CD8-positive, alpha-beta memory T cell (primary cell): ENCODE measurements at places on chromosomes 3 and 15. TPM values are rescaled to one million over a fixed set of nuclear protein-coding genes. Genes with fewer than 3 reads are reported as not detected.

DNA sequence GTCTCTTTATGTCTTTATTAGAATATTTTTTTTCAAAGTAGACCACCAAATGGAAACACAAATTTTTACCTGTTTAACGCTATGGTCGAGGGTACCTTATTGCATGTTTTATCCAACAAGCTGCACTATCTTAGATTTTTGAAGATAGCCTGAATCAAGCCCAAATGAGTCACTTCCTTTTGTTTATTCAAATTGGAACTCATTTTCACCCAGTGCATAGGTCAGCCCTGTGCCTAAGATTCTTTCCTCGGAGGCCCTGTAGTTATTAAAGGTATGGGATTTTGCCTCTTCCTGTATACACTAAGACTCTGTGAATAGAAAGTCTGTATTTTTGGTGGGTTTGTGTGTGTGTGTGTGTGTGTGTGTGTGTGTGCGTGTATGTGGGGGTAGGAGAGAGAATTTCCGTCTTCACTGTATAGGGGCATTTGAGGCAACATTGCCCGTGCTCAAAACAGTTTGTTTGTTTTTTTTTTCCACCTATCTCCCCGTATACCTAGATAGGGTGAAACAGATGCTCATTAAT is 358.0 kb upstream of the CADM2 start:
- H3K27me3 ChIP-seq: no peaks in the 10 kb centered on the region
- no peak for DNase-seq
- H3K36me3 ChIP-seq: no peaks in the 10 kb centered on the region
- H3K4me3 ChIP-seq: no peak overlapping the region

Gene ADAM10
- total RNA-seq: 86.6 TPM

- H3K4me3 ChIP-seq: no peak overlapping the region
- H3K4me1 ChIP-seq: no peaks in the 10 kb centered on the region
- no peak for DNase-seq
- no peaks in the 10 kb centered on the region for H3K27me3 ChIP-seq
- H3K27ac ChIP-seq: no peak overlapping the region
Observed at GRCh38 chr3:145490088-145491048, 670.6 kb downstream of the PLOD2 start.

Gene CRABP1
- total RNA-seq: not detected

DNA sequence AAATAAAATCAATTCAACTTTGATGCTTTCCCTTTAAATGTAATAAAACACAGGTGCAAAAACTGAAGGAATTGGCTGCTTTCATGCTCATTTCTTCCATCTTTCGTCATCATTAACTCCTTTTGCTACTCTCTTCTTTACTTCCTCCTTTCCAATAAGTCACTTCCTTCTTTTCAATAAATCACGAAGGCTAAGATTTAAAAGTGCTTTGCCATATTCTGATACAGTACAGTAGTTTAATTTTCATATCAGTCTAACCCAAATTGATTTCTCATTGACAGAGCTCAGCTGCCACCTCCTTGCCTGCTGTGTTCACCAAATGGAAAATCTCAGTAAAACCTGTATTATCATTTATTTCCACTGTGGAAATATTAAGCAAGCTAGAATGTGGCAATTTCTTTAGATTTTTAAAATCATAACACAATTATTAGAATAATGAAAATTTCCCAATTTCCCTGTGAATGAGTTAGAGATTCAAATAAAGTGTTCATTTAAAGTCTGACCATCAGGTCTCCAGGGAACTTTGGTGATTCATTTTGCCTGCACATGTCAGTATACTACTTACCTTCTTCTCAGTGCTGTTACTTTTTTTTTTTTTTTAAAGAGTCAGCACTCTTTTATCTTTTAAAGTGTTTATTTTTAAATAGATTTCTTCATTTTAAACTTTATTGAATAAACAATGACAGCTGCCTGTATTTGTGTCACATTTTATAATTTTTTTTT is 41.6 kb downstream of the NANOGP8 start:
- H3K4me1 ChIP-seq: no peaks in the 10 kb centered on the region
- DNase-seq: no peak
- no peaks in the 10 kb centered on the region for H3K36me3 ChIP-seq
- H3K4me3 ChIP-seq: no peak overlapping the region

- H3K4me1 ChIP-seq: no peaks in the 10 kb centered on the region
- no peak overlapping the region for H3K4me3 ChIP-seq
- H3K27me3 ChIP-seq: no peaks in the 10 kb centered on the region
- no peak overlapping the region for H3K27ac ChIP-seq
Observed at GRCh38 chr3:188037965-188038581, 115.9 kb upstream of the LPP start.

Gene FBLN2
- total RNA-seq: 0.09 TPM

DNA sequence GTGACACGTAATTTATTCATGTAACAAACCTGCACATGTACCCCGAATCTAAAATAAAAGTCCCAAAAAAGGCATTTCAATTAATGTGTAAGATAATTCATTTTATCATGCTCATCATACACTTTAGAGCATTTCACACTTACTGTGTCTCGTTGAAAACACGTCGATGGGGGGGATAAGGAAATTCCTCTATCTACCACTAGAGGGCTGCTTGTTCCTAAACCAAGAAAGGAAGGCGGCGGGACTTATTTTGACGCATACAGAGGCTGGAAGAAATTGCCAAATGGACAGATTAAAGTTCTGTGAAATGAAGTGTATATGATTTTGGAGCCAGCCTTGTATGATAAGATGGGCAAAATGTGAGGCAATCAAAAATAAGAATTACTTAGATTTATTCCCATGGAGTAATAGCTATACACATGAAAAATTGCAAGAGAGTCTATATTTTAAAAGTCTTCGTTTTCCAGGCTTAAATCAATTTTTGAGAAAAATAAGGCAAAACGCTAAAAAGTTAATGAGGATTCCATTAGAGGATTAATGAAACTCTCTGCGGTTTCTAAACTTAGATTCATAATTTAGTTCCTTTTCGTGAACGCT is 346.8 kb downstream of the CNTN3 start:
- no peaks in the 10 kb centered on the region for H3K36me3 ChIP-seq
- no peak overlapping the region for H3K27ac ChIP-seq
- H3K4me1 ChIP-seq: no peaks in the 10 kb centered on the region
- H3K4me3 ChIP-seq: no peak overlapping the region
- DNase-seq: no peak

DNA sequence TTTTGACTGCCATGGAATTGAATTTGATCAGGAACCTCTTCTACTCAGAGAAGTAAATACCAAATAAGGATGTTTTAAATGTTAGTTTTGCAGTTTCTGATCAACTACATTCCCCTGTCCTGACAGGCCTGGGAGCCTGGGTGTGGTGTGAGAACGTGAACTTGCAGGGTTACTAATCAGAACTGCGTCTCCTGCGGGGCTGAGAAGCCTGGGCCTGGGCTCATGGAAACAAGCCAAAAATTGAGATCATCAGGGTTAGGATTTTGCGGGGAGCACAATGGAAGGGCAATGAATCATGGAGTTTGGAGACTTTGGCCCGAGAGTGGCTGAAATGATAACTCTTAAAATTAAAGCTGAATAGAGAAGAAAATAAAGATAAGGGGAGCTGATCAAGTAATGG is 47.8 kb upstream of the C3orf70 start:
- no peaks in the 10 kb centered on the region for H3K4me1 ChIP-seq
- no peak overlapping the region for H3K27ac ChIP-seq
- no peak for DNase-seq
- H3K27me3 ChIP-seq: no peaks in the 10 kb centered on the region
- no peaks in the 10 kb centered on the region for H3K36me3 ChIP-seq

GRCh38 chr3:125356140-125357026 is 18.7 kb downstream of the ZNF148 start:
- H3K27me3 ChIP-seq: no peaks in the 10 kb centered on the region
- no peaks in the 10 kb centered on the region for H3K36me3 ChIP-seq
- H3K4me1 ChIP-seq: peaks cover 24% of the 10 kb centered on the region
- H3K4me3 ChIP-seq: peak overlapping the region; percentile 51
- DNase-seq: no peak

DNA sequence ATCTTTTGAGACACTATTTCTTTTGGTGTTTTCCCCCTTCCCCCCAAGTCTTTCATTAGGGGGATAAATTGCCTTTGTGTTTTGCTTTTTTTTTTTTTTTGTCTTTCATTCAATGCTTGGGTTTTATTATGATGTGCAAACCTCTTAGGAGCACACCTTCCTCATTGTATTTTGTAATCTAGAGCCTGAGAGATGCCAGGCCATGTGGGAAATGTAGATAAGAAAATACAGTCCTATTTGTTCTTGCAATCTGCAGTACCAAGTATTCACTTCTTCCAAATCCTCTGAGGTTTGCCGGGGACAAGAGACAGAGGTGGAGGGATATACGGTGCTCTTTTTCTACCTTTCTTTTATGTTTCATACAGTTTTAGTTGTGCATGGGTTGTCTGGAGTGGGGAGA is 66.7 kb downstream of the LARS2 start:
- H3K27ac ChIP-seq: no peak overlapping the region
- H3K4me1 ChIP-seq: no peaks in the 10 kb centered on the region
- no peak for DNase-seq

Gene GALK2
- 26.2 TPM for total RNA-seq

DNA sequence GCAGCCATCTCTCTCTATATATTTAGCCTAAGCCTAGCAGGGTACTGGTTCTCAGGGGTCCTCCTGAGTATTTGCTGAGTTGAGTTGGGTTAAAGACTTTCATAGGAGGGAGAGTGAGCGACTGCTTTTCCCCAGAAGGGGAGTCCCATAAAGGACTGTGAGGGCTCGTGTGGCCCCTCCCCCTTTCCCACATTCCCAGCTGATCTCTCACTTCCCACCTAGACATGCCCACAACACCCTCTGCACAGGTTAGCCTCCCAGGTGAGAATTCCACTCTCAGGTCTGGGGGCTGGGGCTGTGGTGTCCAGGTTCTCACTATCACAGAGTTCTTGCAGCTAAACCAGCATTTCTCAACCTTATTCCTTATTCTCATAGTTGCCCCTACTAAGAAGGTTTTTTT is 15.8 kb downstream of the EPHB1 start:
- no peak for DNase-seq
- no peaks in the 10 kb centered on the region for H3K36me3 ChIP-seq
- H3K27ac ChIP-seq: no peak overlapping the region
- no peak overlapping the region for H3K4me3 ChIP-seq
- no peaks in the 10 kb centered on the region for H3K4me1 ChIP-seq

- no peak for DNase-seq
- H3K27me3 ChIP-seq: no peaks in the 10 kb centered on the region
Observed at GRCh38 chr15:47299846-47300434, 417.4 kb upstream of the SEMA6D start.

DNA sequence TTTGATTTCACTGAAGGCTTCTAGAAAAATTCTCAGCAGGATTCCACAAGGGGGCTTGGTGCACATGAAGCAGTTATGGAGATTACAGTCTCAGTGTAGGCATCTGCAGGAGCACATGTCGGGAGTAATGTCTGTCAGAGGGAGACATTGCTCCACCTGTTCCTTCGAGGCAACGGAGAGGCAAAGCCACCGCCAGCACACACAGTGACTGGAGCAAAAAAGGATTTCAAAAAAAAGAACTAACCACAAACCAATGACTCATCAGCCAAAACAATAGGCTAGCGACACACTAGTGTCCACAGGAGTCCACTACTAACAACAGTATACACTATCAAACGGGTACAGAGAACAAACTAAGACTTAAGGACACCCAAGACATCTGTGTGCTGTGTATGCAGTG is 68.9 kb downstream of the NPTN start:
- no peaks in the 10 kb centered on the region for H3K27me3 ChIP-seq
- peaks cover 16% of the 10 kb centered on the region for H3K36me3 ChIP-seq
- no peak overlapping the region for H3K4me3 ChIP-seq
- DNase-seq: no peak
- H3K27ac ChIP-seq: no peak overlapping the region

Gene CSPG4
- total RNA-seq: not detected

DNA sequence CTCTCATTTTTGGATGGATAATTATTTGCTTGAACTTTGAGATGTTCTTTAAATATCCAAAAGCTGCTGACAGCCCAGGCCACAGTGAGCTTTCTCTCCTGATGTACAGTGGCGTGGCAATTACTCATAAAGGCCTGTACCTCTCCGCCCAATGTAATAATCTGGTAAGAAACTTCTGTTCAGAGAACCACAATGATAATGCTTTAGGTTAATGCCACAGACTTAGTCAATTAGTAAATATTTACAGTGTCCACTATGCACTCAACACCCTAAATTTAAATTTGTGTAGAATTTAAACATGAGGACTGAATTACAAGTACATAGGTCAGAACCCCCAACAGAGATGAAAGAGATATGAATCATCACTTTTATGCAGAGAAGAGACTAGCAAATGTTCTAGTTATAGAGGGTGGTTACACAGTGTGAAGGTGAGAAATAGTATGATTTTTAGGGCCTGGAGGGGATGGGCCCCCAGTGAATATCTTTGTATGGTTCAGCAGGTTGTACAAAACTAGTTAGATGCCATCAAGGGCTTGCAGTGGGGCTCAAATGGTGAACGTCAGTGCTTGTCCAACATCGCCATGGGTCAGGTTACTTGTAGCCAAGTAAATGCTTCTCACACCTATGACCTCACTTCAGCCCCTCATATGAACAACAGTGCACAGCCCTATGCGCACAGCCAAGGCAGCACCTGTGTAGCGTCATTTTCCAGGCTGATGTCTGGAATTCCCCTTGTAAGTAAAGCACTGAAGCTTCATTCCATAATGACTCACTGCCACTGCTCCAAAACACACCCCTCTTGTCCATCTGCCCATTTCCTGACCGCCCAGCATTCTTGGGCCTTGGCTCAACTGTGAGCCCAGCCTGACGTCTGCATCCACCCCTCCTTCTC is 13.3 kb downstream of the ABHD2 start:
- peaks cover 7% of the 10 kb centered on the region for H3K36me3 ChIP-seq
- H3K27ac ChIP-seq: no peak overlapping the region
- H3K4me1 ChIP-seq: no peaks in the 10 kb centered on the region
- H3K27me3 ChIP-seq: no peaks in the 10 kb centered on the region

Gene SHISA5
- total RNA-seq: 102 TPM

DNA sequence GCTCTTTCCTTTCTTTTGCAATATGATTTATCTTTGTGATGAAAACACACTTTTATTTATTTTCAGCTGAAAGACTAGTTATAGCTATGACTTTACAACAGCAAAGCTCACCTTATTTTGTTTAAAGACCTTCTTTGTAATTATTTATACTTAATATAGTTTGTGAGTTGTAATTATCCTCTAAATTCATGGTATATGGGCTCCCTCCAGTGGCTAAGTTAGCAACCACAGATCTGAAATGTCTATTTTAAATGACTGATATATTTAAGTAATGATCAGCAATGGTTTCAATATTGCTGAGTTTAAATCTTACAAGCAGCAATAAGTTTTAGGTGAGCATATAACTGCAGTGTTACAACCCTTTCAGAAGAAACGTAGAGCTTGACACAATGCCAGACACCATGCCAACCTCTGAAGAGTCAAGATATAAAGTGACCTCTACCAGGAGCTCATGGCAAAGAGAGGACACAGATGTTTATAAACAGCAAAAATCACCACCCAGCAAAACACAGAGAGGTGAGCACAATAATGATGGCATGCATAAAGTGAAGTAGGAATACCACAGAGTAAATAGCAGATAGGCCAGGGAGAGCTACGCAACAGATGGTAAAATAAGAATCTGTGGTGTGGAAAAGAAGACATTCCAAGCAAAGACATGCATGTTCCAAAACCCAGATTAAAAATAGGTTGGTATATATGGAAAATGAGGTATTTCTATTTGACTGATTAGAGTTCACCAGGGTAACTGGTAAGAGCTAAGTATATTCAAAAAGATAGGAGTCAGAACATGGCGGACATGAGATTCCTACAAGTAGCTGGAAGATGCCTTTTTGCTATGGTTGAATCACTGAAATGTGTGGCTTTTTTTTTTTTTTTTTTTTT is 143.7 kb upstream of the ZNF385D start:
- no peaks in the 10 kb centered on the region for H3K36me3 ChIP-seq
- no peaks in the 10 kb centered on the region for H3K27me3 ChIP-seq
- DNase-seq: no peak
- H3K27ac ChIP-seq: no peak overlapping the region
- no peaks in the 10 kb centered on the region for H3K4me1 ChIP-seq

Gene GREM1
- not detected for total RNA-seq

Gene PPP1R14D
- not detected for total RNA-seq
